ENCODE measurements at places on chromosomes 12 and 14.

GRCh38 chr14:90332271-90332584 is 487 bp upstream of the NRDE2 start:
- DNase-seq, result no peak

- no peak for DNase-seq
These were observed 342.5 kb downstream of the MDGA2 start for GRCh38 chr14:47332939-47333338.

DNA sequence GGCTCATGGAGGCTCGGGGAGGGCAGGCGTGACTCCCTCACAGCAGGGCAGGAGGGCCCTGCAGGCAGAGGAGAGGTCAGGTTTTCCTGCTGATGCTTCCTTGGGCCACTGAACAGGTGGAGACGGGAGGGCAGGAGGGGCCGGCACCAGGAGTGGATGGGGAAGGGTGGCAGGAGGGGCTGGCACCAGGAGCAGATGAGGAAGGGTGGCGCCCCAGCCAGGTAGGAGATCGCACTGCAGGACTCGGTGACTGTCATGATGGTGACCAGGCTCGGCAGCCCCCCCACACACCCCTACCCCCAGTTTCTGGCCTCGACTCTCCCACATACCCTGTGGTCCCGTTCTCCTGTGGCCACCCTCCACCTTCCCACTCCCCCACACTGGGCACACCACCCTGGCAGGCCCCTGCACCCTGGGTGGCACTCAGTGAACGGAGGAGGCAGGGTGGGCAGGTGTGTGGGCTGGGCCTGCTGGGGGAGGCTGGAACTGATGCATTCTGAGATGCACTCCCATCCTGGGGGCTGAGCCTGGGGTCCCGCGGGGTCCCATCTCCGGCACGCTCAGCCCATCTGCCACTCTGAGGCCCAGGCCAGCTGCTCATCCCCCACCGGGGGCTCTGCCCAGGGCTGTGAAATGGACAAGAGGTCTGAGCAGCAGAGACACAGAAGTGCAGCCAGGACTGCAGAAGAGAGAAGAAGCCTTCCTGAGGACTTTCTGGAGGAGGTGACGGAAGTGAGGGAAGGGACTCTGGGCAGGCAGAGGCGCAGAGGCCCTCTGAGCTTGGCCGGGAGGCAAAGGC is 2.8 kb downstream of the NUDT14 start:
- no peak for DNase-seq

DNA sequence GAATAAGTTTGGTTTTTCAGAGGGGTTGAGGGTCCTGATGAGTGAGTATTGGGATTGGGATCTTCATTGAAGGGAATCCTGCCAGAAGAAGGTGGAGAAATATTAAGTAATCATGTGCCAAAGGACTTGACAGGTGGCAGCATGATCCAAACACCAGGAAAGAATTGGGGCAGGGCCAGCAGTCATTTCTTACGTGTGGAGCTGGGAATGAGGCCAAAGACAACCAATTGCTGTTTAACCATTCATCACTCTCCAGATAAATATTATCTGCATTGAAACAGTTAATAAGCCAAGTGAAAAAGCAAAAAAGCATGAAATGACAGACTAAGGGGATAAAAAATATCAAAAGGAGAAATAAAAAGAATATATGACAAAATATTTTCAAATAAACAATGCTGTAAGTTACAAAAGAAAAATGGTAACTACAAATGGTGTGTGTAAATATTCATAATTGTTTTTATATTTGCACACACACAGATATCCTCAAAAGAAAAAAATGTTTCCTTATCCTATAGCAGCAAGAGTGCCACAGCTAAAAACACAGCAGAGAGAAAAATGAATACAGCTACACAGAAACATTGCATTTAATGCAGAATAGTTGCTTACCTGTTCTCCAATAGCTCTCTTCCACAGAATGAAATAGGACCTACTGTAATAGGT is 26.2 kb downstream of the C2CD5 start:
- no peak for DNase-seq

GRCh38 chr12:116885491-116885890 is 4.2 kb upstream of the HRK start:
- DNase-seq, result no peak

DNA sequence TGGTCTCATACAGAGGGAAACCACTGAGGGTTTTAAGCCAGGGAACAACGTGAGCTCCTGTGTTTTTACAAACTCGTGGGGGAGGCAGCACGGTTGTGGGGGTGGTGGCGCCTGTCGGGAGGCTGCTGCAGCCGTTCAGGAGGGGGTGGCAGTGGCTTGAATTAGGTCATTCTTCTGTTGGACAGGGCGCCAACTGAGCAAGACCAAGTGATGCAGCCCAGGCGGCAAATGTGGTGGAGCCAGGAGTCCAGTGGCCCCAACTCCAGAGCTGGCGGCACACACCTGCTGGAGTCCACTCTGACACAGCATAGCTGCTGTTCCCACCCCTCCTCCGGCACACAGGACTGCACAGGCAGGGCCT is 27.8 kb downstream of the FBRSL1 start:
- DNase-seq, result no peak

- DNase-seq, result no peak
These were observed 376.7 kb upstream of the CCDC196 start for GRCh38 chr14:66109426-66109825.

- DNase-seq, result no peak
These were observed 3.7 kb downstream of the SMOC1 start for GRCh38 chr14:69882915-69883314.

DNA sequence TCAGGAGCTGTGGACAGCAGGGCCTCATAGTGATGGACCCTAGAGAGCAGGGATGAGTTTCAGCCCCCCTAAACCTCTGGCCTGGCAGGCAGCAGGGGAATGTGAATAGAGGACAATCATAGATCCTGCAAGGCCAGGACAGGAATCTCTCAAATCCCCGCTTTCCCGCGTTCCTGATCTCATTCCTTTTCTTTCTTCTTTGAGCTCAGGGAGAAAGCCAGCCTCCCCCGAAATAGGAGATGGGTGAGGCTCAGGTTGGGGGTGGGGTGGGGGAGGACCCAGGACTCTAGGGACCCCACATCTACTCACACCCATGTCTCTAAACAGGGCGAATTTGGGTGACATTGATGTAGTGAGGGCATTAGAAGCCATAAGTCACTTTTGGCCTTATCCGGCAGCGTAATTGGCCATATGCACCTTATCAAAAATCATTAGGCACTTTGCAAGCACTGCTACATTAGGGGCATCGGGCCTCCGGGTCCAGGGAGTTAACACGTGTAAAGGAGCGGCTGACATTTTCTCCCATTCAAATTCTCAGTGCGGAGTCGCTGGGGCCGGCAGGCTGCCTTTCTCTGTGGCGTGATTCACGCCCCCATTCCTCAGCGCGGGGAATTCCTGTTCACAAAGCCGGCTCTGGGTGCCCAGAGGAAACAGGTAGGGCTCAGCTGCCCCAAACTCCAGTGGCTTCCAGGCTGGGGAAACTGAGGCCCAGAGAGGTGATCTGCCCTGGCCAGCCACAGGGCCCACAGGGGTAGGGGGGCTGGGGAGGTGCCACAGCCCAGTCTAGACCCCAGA is 1.5 kb downstream of the LHX5 start:
- peak; percentile 41 for DNase-seq
